ENCODE measurements at places on chromosomes 3 and 15. TPM values are rescaled to one million over a fixed set of nuclear protein-coding genes. Genes with fewer than 3 reads are reported as not detected.

TGM5 gene
- total RNA-seq, result 0.91 TPM

HEXA gene
- total RNA-seq, result 95.5 TPM

NKTR gene
- total RNA-seq, result 76.0 TPM

P4HTM gene
- 44.5 TPM for total RNA-seq

EPHB1 gene
- total RNA-seq, result 0.35 TPM

All from activated CD8-positive, alpha-beta memory T cell treated with anti-CD3 and anti-CD28 coated beads, Interleukin-2, amount 10 ng/mL, durations not matched to agents 7 days and 5 days (primary cell).